Cardiac muscle cell (in vitro differentiated cells and primary cell): ENCODE measurements at places on chromosomes 3 and 15.

- DNase-seq: no peak
Measured at GRCh38 chr15:101115786-101116680, 135.8 kb downstream of the CHSY1 start.

- DNase-seq: no peak
Measured at GRCh38 chr3:72309661-72310418, 524.9 kb upstream of the PROK2 start.

DNA sequence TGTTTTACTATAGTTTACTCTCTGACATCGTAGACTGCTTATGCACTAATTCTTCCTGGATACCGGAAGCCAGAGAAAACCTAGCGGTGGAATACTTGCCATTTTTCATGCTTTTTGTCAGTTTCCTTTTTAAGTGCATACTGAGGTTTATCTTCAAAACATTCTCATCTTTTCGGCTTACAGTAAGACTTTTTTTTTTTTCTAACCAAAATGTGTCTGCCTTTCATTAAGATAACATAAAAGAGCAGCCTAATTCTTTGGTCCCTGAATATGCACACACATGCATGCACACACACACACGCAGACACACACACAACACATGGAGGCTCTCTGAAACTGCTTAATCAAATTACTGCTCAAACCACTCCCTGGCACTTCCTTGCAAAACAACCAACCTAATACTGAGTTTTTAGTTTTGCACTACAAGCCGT is 1.3 kb downstream of the ZNF445 start:
- DNase-seq: no peak

- DNase-seq: peak; percentile 12
Measured at GRCh38 chr3:61518590-61518989, 42.8 kb upstream of the PTPRG start.

DNA sequence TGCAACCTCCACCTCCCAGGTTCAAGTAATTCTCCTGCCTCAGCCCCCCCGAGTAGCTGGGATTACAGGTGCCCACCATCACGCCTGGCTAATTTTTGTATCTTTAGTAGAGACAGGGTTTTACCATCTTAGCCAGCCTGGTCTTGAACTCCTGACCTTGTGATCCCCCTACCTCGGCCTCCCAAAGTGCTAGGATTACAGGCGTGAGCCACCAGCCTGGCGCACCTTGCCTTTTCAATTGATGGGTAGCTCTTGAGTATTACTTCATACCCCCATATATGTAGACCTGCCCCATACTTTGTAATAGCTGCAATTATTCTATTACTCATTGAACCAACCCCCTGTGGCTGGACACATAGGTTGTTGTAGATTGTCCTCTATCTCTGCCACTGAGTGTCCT is 101.3 kb downstream of the LRRK1 start:
- DNase-seq: no peak

DNA sequence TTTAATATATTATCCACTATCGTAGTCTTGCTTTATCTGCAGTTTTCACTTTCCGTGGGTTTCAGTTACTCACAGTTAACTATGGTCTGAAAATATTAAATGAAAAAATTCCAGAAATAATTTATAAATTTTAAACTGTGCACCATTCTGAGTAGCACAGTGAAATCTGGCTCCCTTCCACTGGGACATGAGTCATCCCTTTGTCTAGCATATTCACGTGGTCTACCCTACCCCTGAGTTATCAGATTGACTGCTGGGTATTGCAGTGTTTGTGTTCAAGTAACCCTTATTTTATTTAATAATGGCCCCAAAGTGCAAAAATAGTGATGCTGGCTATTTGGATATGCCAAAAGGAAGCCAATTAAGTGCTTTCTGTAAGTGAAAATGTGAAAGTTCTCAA is 539.5 kb upstream of the AGTR1 start:
- DNase-seq: no peak

GRCh38 chr3:161264852-161265251 is 43.7 kb downstream of the NMD3 start:
- no peak for DNase-seq

DNA sequence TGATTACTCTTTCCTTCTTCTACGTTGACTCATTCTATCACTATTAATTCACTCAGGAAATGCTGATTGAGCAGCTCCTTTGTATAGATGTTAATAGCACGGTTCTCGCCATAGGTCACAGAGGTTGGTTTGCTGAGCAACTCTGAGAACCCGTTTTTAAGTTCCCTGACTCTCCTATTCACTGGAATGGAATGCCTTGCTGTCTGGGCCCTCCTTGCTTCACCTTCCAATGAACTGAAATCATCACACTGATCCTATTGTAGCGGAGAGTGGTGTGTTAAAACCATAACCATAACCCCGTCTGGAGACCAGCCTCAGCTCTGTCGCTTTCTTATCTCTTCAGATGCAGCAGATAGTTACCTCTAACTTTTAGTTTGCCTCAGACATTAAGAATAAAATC is 323.6 kb downstream of the GABRB3 start:
- DNase-seq: no peak

DNA sequence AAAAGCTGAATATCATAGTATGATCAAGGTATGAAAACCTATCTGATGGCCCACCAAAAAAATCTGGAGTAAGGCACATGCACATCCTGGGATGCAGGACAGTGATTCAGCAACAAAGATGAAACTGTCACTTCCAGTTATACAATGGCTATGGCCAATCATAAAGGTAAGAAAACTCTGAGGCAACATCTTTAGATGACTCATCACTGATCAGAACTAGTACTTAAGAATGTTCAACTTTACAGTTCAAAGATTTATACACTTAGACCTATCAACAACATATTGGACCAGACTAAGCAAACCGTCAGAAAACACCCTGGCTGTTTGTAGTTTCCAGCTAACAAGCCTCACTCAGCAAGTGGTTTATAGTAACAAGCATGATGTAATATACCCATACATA is 21.3 kb upstream of the PLCH1 start:
- no peak for DNase-seq

GRCh38 chr3:12999147-13000140 is 73.8 kb downstream of the IQSEC1 start:
- peak; percentile 41 for DNase-seq

DNA sequence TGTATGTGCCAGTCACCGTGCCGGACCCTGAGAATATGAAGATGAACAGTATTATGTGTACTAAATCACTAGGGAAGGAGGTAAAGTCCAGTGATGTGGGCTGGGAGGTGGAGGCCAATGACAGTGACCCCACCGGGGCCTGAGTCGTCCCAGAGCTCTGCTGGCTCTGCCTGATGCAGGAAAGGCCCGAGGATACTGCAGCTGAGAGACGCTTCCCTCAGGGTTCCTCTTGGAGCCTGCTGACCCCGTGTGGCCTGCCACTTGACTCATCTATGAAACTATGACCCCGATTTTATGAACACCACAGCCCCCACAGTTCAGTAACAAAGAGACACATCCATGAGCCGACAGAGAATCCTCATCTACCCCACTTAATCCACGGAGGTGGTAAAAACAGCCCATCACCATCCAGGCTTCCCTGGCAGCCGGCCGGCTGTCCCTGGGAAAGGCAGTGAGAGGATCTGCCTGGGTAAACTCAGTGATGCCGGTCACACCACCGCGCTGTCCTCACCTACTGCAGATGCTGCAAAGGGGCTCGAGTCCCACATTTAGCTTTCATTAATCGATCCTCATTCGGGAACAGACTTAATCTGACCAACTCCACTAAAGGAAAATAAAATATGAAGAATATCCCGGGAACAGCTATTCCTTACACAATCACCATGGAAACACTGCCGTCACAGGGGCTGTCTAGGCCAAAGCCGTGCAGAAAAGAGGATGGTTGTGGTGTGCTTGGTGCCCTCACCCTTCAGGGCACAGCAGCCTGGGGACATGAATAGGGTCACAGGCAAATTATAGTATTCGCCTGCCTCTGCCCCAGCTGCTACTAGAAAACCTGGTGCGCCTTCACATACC is 82.9 kb downstream of the ARRDC4 start:
- no peak for DNase-seq

DNA sequence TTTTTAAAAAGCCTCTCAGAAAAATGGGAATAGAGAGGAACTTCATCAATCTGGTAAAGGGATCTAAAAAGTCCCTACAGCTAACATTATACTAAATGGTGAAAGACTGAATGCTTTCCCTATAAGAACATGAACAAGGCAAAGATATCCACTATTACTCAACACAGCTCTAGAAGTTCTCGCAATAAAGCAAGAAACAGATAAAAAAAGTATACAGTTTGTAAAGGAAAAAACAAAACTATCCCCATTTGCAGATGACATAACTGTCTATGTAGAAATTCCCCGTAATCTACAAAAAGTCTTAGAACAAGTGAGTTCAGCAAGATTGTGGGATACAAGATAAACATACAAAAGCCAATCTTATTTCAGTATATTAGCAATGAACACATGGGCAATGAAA is 15.4 kb downstream of the EDC3 start:
- DNase-seq: peak; percentile 46

GRCh38 chr3:193789455-193789854 is 196.4 kb downstream of the OPA1 start:
- no peak for DNase-seq

DNA sequence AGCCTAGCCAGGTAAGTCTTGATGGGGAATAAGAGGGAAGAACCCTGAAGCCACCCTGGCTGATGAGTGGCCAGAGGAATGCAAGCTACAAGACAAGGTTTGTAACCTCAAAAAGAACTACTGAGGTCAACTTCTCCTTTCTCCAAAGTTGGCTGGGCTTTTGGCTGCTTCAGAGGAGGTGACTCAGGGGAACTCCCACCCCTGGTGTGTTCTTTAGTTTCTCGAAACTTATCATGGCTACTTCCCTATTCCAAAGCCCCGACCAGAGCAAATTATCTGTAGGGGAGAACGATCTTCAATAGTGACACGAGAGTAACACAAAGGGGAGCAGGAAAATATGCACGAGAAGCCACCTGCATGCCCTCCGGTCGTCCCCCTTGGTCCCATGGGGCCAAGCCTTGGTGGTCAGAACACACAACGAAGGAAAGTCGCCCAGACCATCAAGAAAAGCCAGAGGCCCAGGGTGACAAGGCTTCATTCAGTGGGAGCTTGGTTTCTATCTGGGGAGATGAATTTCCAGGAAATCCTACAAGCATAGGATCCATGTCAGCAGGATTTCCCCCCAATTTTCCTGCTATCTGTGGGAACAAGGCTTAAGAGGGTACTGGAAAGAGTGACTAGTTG is 6.5 kb upstream of the BCL2A1 start:
- no peak for DNase-seq

DNA sequence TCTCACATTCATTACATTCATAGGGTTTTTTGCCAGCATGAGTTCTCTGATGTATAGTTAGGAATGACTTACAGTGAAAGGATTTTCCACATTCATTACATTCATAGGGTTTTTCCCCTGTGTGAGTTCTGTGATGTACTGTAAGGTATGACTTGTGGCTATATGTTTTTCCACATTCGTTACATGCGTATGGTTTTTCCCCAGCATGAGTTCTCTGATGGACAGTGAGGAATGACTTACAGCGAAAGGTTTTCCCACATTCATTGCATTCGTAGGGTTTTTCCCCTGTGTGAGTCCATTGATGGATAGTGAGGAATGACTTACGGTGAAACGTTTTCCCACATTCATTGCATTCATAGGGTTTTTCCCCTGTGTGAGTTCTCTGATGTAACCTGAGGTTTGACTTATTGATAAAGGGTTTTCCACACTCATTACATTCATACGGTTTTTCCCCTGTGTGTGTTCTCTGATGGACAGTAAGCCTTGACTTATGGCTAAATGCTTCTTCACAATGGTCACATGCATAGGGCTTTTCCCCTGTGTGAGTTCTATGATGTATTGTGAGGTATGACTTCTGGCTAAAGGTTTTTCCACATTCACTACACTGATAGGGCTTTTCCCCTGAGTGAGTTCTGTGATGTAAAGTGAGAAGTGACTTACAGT is 47.4 kb downstream of the ZNF717 start:
- DNase-seq: peak; percentile 18

DNA sequence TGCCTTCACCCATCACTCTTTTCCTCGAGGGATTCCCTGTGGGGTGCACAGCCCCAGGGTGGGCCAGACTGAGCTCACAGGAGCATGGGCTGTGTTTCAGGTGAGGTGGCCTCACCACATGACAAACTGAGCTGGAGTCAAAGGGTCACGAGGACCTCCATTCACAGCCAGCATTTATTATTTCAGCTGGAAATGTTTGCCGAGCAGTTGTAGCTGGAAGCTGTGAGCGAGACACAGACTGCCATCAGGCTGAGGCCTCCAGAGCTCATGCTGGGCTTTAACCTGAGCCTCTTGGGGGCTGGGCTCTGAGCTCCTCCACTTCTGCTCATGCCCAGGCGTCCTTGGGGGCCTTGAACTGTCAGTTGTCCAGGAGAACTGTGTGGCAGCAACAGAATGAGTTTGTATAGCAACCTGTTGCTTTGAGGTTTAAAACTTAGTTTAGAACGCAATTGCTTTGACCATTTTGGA is 57.5 kb downstream of the FLNB start:
- peak; percentile 22 for DNase-seq

GRCh38 chr15:69919816-69920215 is 177.9 kb downstream of the TLE3 start:
- DNase-seq: no peak

DNA sequence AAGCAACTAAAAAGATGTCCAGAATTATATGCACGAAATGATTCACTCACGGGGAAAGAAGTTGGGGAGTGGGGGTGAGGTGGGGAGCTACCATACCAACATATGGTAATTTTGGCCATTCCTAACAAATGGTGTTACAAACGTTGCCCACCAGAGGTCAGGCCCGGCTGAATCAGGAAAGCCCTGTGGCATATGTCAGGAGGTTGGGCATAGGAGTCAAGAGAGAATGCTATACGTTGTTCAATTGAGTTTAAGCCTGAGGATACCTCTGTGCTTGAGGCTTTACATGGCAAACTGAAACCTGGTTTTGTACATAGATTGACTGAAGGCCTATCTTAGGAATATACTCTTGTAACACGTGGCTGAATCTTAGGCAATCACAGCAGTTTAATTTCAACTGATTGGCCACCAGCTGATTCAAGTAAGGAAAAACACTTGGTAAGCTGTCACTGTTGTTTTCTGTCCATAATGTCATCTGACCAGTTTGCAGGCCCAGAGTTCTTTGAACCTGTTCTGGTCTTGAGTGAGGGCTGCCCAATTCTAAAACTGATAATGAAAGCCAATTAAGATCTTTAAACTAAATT is 23.4 kb upstream of the SLC2A2 start:
- DNase-seq: peak; percentile 82

- DNase-seq: no peak
Measured at GRCh38 chr3:60657972-60658371, 593.3 kb downstream of the FHIT start.

- no peak for DNase-seq
Measured at GRCh38 chr3:139302801-139303113, 41.1 kb upstream of the MRPS22 start.

GRCh38 chr15:48391950-48392349 is 60.7 kb downstream of the DUT start:
- DNase-seq: no peak

DNA sequence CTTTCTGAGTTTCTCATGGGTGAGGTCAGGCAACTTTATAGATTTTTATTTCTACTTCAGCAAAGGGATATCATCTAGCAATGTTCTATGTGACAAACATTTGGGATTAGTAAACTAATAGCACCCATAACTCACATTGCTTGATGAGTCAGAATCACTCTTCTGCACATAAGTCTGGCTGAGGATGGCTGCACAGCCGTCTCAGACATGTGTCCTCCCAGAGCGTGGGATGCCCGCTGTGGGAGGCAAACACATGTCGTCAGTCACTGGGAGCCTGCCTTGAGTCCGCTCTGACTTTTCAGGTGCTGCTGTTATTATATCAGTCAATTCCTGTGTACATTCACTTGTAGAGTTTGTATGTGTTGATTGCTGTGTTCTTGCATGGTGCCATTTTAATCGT is 230.7 kb upstream of the TRIM42 start:
- DNase-seq: no peak

- no peak for DNase-seq
Measured at GRCh38 chr3:71392251-71392650, 191.3 kb downstream of the FOXP1 start.
